ENCODE measurements at places on chromosomes 12 and 14.
A peak's percentile ranks its signal among the peaks of the same experiment; 100 is the strongest.

DNA sequence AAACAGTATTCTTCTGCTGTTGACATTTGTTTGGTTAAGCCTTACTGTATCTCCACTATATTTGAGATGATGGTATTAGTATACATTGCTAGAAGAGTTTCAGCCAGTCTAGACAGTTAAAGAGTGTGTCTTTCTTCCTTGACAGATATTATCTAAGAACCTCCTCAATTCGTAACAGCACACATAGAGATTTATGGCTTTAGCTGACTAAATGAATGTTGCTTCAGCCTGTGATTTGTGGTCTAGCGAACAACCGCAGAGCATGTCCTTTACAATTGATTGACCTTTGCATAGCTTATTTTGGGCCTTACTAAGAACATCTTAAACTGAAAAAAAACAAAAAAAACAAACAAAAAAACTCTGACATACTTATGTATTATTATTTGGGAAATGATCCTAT lies 122.2 kb downstream of the DAAM1 start:
- peak; percentile 10 for DNase-seq

DNA sequence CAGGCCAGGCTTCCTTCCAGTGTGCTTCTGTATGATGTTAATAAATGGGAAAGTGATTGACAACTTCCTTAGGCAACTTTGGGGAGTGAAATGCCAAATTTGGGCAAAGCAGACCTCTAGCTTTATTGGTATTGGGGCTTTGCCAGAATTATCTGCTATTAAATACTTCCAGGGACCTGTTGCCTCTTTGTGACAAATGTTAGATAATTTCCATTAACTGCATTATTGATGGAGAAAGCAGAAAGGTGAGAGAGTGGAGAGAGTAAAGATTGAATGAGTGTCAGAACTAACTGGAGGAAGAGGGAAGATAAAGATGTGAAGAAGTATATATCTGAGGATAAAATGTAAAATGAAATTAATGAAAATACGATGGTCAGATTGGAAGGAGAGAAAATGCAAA lies 94.5 kb downstream of the CACNA1C start:
- no peak for DNase-seq

DNA sequence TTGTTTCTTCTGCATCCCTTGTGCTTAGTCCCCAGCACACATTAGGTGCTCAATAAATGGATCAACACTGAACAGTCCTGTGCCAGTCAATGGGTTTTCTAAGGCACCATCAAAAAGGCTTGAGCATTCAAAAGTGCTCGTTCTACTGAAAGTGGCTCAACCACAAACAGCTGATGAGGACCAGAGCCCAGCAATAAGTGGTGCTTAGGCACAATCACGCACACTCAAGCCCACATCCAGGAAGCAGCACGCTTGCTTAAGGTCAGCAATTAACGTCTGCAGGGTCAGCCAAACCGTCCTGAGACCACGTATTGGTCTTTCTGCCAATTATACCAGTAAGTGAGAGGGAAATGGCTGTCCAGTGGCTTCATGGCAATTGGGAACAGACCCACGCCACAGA lies 56.5 kb downstream of the PRIMA1 start:
- no peak for DNase-seq

DNA sequence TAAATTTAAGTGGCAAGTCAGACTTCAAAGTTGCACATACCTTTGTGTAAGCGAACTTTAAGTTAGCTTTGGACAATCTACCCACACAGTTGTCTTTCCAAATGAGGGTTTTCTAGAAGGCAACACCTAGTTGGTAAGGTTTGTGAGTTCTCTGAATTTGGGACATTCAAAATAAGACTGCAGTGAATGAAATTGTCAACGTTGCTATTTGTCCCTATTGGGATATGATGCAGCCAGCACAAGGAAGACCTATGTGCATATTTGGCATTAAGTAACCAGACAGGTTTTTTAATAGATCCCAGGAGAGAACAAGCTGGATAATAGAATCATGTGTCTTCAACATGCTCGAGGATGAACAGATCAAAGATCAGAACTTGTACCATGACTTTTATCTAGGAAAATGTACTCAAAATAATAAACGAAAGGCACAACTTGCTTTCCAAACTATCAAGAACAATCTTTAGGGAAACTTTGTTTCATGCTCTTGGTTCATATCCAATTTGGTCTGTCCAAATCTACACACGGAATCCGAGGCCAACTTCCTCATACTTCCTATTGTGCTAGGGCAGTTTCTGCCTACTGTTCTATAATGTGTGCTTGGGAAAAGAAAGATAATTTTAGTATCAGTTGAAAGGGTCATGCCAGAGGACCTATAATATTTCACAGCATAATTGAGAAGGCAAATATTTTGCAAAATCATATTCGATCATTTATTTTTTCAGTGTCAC lies 284.2 kb upstream of the SOX5 start:
- DNase-seq = no peak

GRCh38 chr14:74503291-74503937 lies 9.8 kb downstream of the ISCA2 start:
- no peak for DNase-seq

GRCh38 chr12:7019043-7019569 lies 830 bp upstream of the LPCAT3 start:
- peak; percentile 7 for DNase-seq

DNA sequence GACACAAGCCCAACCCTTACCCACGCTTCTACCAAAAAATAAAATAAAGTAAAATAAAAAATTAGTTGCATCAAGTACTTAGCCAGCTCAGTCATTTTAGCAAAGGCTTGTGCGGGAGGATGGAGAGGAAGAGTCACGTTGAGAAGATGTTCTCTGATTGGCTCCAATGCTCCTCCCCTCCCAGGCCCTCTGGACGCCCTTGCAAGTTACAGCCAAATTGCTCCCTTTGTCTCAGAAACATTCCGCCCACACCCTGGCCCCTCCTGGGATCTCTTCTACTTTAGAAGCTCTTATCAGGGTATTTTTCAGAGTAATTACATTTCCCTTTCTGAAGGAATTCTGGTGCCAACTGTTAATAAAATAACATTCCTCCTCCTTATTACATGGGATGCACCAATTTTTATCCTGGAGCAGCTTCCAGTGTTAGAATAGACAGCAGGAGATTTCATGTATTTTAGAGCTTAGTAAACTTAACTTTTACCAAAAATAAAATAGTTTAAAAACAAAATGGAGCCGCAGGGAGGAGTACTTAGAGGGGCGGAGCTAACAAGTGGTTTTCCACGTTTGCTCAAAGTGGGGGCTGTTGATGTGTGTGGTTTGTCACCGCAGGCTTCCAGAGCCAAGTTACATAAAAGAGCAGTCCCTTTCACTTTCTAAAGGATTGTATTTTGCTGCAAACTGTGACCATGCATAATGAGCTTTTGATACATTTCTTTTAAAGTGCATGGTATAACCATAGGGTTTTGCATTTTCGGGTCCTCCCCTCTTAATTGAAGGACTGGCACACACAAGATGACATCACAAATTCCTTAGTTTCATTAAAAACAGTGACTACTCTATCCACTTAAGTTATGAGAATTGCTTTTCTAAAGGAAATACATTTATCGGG lies 71.7 kb upstream of the RAP1B start:
- peak; percentile 84 for DNase-seq

- DNase-seq = no peak
These were observed 3.5 kb downstream of the EPYC start for GRCh38 chr12:91001306-91001705.

Measured in EH (cell line).